Cardiac atrium fibroblast (primary cell): ENCODE measurements at places on chromosomes 1 and 21. TPM values are rescaled to one million over a fixed set of nuclear protein-coding genes. Genes with fewer than 3 reads are reported as not detected.

Gene SEMA6C
- total RNA-seq: 2.0 and 3.1 TPM in 2 replicates

Gene EXO5
- total RNA-seq: 7.0 and 7.2 TPM in 2 replicates

Gene ZNF593OS
- not detected in 2 replicates for total RNA-seq

Gene S100A5
- total RNA-seq: not detected in 2 replicates

Gene ACBD6
- total RNA-seq: 40.0 and 48.7 TPM in 2 replicates

Gene CYP4A22
- not detected in 2 replicates for total RNA-seq

Gene CDC20
- 27.6 and 33.9 TPM in 2 replicates for total RNA-seq

Gene DDI2
- total RNA-seq: 6.6 and 7.8 TPM in 2 replicates

Gene PPFIA4
- total RNA-seq: 10.2 and 24.6 TPM in 2 replicates

Gene TEX38
- not detected in 2 replicates for total RNA-seq

Gene TAF13
- total RNA-seq: 46.2 and 65.3 TPM in 2 replicates

Gene RGS7
- not detected in 2 replicates for total RNA-seq

Gene GBP4
- 0.54 and 0.81 TPM in 2 replicates for total RNA-seq
